ENCODE measurements at places on chromosomes 7 and 10.

DNA sequence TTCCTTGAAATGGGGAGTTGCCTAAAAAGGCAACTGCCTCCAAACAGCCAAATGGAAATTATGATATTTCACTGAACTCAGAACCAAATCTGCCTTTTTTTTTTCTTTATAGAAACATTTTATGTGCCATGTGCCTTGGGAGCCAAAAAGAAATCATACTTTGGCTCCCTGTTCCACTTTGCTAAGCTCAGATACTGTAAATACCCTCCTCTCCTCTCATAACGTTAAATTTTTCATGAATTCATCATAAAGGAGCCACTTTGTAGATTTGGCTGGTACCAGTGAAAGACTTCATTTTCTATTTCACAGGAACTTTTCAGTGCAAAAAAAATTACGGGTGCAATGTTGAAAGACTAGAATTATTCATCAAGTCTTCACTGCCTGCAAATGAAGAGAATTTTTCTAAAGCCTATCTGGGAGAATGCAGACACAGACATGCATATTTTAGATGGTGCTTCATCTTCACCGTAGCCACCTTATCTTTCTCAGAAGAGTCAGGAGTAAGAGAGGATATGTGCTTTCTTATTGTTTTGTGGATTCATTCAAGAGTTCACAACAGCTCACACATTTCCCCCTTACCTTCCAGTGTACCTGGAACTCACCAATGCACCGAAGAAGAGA is 742.3 kb upstream of the GALNT17 start:
- DNase-seq, result no peak

DNA sequence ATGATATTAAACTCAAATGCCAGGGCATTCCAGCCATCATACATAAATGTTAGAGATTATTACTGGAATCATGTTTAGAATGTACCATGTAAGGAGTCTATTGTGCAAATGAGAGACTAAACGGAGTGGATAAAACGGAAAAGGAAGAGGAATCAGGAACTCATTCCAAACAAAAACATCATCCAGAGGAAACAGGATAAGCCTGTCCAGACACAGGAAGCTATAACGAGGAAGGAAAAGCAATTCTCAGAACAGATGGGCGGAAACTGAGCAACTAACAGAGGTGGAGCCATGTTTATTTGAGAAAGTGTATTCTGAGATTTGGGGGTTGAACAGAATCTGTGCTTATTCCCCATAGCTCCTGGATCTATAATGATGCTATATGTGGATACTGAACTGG is 52.3 kb upstream of the TRIM24 start:
- DNase-seq, result no peak

DNA sequence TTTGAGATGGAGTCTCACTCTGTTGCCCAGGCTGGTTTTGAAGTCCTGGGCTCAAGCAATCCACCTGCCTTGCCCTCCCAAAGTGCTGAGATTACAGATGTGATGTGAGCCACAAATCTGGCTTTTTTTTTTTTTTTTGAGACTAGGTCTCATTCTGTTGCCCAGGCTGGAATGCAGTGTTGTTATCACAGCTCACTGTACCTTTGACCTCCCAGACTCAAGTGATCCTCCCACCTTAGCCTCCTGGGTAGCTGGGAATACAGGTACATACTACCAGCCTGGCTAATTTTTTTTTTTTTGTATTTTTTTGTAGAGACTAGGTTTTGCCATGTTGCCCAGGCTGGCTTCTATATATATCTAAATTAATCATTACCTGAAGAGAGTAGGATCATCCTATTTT is 62.4 kb downstream of the HIF1AN start:
- DNase-seq, result no peak

DNA sequence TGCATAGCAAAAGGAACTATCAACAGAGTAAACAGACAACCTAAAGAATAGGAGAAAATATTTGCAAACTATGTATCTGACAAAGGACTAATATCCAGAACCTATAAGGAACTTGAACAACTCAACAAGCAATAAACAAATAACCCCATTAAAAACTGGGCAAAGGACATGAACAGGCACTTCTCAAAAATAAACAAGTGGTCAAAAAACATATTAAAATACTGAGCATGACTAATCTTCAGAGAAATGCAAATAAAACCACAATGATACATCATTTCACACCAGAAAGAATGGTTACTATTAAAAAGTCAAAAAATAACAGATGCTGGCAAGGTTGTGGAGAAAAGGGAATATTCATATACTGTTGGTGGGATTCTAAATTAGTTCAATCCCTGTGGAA is 17.1 kb downstream of the MAGI2 start:
- no peak for DNase-seq

GRCh38 chr7:17745610-17746009 is 194.7 kb downstream of the SNX13 start:
- no peak for DNase-seq

- DNase-seq, result no peak
These were observed 111.3 kb downstream of the RGS10 start for GRCh38 chr10:119431034-119431772.
